NCI-H226 (cell line): ENCODE measurements at places on chromosomes 1 and 21.

GRCh38 chr1:231581859-231582258 is 44.7 kb upstream of the DISC1 start:
- no peak for DNase-seq

DNA sequence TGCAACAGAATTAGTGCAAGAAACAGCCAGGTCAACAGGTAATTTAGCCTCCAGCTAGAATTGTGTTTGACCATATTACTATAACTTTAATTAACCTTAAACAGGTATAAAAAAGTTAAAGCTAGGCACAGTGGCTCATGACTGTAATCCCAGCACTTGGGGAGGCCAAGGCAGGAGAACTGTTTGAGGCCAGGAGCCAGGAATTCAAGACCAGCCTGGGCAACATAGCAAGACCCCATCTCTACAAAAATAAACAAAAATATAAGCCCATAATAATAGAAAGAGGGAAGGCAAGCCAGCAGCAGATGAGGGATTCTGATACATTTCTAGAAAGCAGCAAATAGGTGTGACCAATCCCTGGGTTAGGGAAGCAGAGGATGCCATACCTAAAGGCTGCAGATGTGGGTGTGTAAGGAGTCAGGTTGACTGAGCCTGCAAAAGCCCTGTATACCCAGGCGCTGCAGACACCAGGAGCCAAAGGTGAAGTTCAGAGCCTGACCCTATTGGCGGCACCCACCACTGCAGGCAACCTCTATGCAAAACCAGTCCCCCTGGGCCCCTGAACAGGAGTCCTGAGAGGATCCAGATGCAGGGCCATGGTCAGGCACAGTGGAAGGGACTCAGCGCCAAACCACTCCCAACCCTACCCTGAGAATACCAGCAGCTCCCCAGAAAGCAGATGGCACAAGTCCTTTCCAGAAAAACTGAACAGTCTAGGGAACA is 19.3 kb upstream of the LSS start:
- no peak for DNase-seq

- peak; percentile 23 for DNase-seq
Measured at GRCh38 chr1:235327559-235328270, at the start of gene ARID4B. TSS of gene ARID4B (minus strand) at chr1:235328179. CDS start at chr1:235326919, 1,260 bp downstream.

- no peak for DNase-seq
Measured at GRCh38 chr1:65679773-65680172, 112.9 kb upstream of the PDE4B start.

GRCh38 chr1:28176492-28177470 is at the start of gene PTAFR:
TSS of gene PTAFR (minus strand) at chr1:28176690. CDS start at chr1:28151021, 25,669 bp downstream.
- no peak for DNase-seq

DNA sequence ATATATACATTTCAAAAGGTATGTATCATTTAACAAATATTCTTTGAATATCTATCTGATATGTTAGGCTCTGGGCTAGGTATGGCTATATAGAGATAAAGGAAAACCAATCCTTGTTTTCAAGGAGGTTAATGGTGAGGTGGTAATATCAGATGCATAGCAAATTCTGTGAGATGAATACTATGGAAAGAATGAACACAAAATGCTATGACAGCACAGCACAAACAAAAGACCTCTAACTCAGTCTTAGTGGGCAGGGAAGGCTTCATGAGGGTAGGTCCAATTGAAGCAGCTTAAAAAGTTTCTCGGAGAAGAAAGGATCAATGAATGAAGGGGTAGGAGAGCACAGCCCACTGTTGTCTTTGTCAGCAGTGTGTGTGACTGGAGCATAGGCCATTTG is 27.2 kb downstream of the FASLG start:
- DNase-seq, result no peak

GRCh38 chr1:168801032-168801745 is 72.2 kb upstream of the DPT start:
- no peak for DNase-seq

DNA sequence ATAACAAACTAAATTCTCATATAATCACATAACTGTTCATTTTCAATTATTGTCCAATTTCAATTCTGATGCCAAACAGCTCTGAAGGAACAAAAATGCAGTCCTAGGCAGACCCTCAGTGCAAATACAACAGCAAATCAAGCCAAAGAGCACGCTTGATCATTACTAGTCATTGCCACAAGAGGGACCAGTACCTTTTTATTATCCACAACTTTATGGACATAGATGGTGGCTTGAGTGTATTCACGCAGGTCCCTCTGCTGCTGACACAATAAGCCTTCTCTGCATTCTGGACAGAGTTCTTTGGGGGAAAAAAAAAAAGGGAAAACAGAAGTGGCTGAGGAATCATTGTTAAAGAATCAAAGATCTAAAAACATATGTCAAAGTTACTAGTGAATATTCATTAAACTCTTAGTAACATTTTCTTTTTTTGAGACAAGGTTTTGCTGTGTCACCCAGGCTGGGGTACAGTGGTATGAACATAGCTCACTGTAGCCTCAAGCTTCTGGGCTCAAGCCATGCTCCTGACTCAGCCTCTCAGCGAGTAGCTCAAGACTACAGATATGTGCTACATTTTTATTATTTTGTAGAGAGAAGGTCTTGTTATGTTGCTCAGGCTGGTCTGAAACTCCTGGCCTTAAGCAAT is 34.3 kb upstream of the RAP1GAP start:
- no peak for DNase-seq

DNA sequence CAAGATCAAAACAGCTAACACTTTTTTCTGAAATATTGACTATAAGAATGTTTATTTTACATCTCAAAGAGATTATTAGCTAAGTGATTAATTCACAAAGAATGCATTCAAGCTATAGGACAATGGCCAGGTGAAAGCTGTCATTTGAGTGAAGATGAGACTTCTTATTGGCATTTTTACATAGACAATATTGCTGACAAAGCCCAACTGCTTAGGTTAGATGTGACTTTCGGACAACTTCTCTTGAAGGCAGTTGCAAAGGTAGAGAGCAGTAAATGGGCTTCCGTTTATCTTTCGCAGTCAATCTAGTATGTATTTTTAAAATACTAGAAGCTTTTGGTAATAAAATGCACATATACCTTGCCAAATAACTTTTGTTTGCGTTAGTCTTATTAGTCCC is 1041.3 kb downstream of the AMY1C start:
- DNase-seq, result no peak

DNA sequence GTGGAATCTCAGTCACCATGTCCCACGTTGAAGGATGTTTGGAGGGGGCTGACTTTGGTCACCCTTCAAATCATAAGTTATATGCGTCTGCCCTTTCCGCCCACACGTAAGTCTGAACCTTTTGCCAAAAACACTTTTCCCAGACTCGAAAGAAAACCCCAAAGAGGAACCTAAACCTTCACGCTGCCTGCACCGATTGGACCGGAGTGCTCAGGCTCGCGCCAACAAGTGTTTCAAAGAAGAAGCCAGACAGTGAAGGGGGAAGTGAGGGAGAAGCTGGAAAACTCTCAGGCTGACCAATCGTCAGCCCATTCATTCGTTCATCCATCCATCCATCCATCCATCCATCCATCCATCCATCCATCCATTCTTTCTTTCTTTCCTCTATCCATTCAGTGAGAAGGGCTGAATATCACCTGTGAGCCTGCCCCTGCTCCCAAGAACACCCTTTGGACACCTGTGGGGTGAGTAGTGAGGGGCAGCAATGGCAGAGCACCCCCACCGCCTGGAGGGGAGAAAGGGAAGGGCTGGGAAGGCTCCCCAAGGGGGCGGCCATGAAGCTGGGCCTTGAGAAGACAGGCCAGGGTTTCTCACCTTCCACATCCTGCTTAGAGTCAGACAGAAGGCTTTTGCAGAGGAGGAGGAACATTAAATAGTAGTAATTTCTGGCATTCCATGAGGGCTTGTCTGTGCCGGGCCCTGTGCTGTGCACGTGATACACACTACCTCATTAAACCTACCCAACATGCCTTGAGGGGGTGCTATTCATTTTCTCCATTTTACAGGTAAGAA is 27.1 kb upstream of the RUNX3 start:
- DNase-seq, result no peak
